ENCODE measurements at places on chromosomes 5 and 9. TPM values are rescaled to one million over a fixed set of nuclear protein-coding genes. Genes with fewer than 3 reads are reported as not detected.

The ITK gene
- total RNA-seq = 240 TPM

The MAMDC2 gene
- total RNA-seq = not detected

The CDKN2B-AS1 gene
- 0.59 TPM for total RNA-seq

The PCDHGC4 gene
- not detected for total RNA-seq

The ZNF879 gene
- 2.4 TPM for total RNA-seq

The FRMD3 gene
- total RNA-seq = 0.27 TPM

The GRK6 gene
- 178 TPM for total RNA-seq

The PRDM9 gene
- not detected for total RNA-seq

The TRPM3 gene
- total RNA-seq = not detected

The DHX29 gene
- total RNA-seq = 11.5 TPM

The ASS1 gene
- total RNA-seq = 5.4 TPM

The DMRT2 gene
- 0.24 TPM for total RNA-seq

The ZDHHC11B gene
- total RNA-seq = 0.34 TPM

The CDKN2AIPNL gene
- total RNA-seq = 33.3 TPM

The NUTM2F gene
- total RNA-seq = not detected

The FOXD4L6 gene
- total RNA-seq = not detected

The PTGES gene
- not detected for total RNA-seq

The SUSD3 gene
- 67.0 TPM for total RNA-seq

The SPATA9 gene
- not detected for total RNA-seq

The BTNL8 gene
- not detected for total RNA-seq

The BRD8 gene
- total RNA-seq = 62.9 TPM

The ATG12 gene
- 41.9 TPM for total RNA-seq

The CDC20B gene
- not detected for total RNA-seq
